Nucleus accumbens (tissue), 56 donors: ENCODE measurements at places on chromosomes 7 and 10.

- no peak for DNase-seq
Observed at GRCh38 chr7:157362729-157363128, 25.9 kb downstream of the DNAJB6 start.

DNA sequence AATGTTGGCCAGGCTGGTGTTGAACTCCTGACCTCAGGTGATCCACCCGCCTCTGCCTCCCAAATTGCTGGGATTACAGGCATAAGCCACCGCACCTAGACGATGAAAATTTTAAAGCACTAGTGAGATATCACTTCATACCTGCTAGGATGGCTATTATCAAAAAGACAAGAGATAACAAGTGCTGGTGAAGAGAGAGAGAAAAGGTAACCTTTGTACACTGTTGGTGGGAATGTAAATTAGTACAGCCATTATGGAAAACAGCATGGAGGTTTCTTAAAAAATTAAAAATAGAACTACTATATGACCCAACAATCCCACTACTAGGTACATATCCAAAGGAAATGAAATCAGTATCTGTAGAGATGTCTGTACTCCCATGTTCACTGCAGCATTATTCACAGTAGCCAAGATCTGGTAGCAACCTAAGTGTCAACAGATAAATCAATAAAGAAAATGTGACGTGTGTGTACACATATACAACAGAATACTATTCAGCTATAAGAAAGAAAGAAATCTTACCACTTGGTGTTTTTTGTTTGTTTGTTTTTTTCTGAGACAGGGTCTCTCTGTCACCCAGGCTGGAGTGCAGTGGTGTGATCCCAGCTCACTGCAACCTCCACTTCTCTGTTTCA, 12.5 kb downstream of the MMS19 start:
- no peak for DNase-seq

DNA sequence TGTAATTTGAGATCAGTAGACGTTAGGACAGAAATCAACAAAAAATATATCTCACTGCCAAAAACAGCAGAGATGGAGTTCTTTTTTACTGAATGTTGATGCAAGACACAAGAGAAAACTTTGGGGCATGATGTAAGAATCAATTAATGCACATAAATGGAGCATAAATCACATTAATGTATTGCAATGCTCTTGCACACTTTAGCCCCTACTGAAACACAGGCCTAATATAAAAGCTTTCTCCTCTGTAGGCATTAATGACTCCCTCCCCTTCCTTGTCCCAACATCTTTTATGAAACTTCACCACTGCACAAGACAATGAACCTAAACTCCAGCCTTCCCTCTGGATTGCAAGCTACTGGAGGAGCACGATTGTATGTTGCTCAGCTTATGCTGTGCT, 58.8 kb downstream of the CACNA2D1 start:
- no peak for DNase-seq

DNA sequence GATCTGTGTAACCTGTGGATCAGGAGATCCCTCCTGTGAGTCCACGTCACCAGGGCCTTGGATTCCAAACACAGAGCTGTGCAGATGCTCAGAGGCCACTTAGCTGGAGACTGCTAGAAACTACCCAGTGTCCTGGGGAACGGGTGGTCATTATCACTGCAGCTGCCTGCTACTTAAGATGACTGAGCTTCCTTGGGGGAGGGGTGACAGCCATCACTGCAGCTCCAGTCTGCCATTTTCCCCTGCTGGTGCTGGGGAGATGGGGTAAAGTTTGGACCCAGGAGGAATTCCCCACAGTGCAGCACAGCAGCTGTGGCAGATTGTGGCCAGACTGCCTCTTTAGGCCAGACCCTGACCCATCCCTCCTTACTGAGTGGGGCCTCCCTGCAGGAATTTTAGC, 78.8 kb upstream of the VOPP1 start:
- no peak for DNase-seq

GRCh38 chr7:159068488-159068811, 76.2 kb downstream of the VIPR2 start:
- DNase-seq = peak; percentile 10

DNA sequence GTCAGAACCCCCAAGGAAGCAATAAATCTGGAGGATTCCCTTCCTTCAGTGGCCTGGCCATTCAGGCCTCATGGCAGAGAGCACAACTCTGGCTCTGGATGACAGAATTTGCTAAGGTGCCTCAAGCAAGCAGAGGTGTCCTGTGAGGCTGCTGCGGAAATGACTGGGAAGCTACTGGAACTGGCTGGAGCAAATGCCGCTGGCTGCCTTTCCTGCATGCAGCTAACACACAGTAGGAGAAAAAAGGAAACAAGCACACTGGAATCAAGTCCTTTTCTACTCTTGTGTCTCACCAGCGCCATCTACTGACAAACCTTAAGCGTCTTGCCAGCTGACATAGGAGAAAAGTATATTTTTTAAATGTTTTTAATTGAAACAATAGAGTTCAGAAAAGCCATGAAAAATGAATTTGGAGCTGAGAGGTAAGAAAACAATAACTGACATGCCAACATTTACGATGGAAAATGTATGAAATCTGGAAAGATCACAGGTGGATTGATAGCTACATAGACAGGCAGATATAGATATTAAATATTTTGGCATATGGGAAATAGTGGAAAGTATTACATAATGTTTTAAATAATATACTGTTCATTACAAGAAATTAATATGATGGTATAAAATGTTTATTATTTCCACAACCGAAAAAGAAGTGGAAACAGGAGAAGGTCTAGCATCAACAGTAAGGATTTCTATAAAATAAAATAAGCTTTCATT, 951.6 kb downstream of the ANKRD7 start:
- DNase-seq = no peak

- peak; percentile 10 for DNase-seq
Observed at GRCh38 chr7:138608275-138608674, 92.9 kb downstream of the SVOPL start.

DNA sequence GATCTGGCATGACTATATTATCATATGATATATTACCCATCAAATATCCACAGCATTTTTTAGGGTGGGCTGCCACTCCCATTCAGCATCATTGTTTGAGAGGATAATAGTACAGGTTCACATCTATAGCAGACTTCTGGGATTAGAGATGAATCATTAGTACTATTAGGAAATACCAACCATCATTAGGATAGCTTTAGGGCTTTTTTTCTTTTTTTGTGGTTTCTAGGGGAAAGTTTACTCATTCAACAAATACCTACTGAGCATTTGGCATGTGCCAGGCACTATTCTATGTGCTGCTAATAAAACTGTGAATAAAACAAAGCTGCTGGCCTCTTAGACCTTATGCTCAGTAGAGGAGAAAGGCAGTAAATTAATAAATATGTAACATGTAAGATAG, 40.6 kb downstream of the NHLRC2 start:
- no peak for DNase-seq

- DNase-seq = no peak
Observed at GRCh38 chr10:78813998-78814399, 254.8 kb upstream of the ZMIZ1 start.

GRCh38 chr7:108613949-108614381, 44.3 kb downstream of the DNAJB9 start:
- no peak for DNase-seq

DNA sequence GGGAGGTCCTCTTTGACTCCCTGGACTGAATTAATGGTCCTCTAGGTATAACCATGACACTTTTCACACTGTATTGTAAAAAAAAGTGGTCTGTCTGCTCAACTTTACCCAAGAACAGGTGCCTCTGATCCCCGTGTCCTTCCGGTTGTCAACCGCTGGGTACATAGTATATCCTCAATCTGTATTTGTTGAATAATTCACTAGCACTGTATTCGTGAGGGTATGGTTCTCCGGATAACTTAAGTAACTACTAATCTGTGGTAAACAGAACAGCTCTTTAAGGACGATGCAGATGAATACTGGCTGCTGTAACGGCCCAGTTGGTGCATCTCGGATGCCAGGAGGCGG, 472 bp upstream of the ADAM22 start:
- no peak for DNase-seq

DNA sequence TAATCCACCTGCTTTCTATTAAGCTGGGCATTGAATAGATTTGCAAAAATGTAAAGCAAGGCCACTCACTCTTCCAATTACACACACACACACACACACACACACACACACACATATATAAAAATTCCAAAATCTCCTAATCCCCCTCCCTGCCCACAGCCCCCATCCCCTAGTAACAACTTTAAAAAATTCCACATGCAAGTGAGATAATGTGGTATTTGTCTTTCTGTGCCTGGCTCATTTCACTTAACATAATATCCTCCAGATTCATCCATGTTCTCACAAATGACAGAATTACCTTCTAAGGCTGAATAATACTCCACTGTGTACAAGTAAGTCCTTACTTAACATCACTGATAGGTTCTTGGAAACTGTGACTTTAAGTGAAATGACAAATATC, 24.2 kb downstream of the SH2D4B start:
- DNase-seq = no peak

DNA sequence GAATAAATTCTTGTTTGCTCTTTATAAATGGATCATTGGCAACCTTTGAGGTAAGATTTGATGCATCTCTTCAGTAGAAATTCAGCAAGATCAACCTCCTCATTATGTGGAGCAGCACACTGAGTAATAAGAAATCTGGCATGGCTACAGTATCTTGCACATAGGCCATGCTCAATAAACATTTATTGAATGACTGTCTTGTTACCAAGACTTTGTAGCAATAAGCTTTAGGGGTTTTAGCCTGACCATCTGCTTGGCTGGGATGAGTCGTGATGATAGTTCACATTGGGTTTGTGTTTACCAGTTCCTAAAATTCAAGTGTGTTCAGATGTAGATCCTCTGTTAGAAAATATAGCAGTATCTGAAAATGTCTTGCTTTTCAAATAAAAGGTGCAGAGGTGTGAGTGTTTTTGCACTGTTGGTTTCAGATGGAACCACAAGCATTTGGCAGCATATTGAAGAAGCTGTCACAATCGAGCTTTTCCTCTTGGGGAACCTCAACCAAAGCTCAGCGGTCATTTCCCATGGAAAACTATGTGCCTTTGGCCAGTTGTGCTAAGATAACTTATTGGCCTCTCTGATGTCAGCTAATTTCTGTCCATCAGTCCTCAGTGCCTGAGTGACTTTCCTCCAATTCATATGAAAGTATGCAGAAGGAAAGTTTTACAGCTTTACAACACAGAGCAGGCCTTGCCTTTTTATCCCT, 442.6 kb downstream of the GFRA1 start:
- no peak for DNase-seq

DNA sequence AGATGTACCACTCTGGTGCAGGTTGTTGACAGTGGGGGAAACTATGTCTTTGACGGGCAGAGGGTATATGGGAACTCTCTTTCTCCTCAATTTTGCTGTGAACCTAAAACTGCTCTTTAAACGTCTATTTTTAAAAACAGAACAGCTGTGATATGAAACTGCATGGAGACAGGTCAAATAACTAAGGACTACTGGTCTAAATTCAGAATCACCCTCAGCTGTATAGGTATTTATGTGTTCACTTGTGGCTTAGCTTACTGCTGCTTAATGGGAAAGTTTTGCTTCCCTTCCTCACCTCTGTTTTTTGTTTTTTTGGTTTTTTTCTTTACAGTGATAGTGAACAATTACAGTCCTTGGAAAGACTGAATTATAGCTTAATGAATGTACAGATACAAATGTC, 86.9 kb upstream of the STRIP2 start:
- no peak for DNase-seq

DNA sequence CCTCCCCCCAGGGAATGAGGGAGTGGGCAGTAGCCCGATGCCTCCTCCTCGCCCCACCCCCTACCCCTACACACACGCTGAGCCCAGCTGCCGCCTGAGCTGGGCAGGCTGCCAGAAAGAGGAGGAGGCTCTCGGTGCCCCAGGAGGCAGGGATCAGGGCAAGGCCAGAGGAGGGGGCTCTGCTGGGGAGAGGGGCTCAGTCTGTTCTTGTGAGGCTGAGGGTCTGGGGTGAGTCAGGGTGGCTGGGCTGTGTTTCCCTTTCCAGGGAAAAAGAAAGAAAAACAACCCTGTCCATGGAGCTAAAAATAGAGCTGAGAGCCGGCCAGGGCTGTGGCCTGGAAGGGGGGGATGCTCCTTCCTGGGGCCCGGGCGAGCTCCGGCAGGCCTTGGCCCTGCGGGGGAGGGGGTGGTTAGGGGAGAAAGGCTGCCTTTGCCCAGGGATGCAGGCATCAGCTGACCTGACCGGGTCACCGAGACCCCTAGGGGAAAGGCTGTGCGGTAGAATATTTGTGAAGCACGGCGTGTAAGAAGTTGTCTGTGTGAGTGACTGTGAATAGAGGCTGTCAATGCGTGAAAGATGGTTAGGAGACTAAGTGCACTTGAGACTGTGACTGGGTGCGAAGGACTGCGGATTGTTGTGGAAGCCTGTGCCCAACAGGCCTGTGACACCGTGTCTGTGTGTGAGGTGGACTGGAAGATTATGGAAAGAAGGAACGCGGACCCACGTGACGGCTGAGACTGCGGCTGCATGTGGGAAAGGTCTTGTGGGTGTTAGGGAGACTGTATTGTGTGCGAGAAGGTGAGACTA, 1.2 kb upstream of the LZTS2 start:
- DNase-seq = peak; percentile 84

GRCh38 chr10:59006511-59007306, 169.7 kb upstream of the PHYHIPL start:
- no peak for DNase-seq

DNA sequence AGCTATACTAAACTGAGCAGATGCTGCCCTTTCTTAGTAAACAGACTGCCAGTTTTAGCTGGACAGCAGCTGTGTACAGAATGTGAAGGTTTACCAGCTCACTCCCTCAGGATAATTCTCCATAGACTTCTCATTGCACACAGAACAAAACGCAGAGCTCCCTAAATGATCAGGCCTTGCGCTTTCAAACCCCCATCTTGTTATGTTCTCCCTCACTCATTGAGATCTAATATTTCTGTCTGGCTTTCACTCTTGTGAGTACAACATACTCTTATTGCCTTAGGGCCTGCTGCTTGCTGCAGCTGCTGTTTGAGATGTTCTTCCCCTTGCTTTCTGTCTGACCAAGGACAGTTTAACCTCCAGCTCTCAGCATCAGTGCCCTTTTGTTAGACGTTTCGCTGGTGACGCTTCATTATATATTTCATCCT, 17.3 kb downstream of the VWDE start:
- no peak for DNase-seq

- no peak for DNase-seq
Observed at GRCh38 chr7:1597066-1597760, 27.4 kb upstream of the PSMG3 start.

- DNase-seq = no peak
Observed at GRCh38 chr10:69051710-69052487, 36.0 kb upstream of the SRGN start.

DNA sequence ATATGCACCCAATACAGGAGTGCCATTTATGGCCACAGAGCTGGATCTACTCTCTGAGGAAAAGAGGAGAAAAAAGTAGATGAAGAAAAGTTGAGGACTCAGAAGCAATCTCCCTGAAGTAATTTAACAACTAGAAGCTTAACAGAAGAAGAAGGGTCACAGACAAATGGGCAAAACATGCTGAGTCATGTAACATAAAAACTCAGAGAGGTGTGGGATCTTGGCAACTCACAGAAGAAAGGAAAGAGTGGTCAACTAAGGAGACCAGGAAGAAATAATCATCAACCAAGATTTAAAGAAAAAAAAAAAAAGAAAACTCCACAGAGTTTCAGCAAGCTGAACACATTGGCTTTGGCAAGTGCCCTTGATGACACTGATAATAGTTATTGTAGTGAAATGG, 51.8 kb upstream of the BET1 start:
- no peak for DNase-seq
